Mesenchymal stem cell (in vitro differentiated cells and primary cell): ENCODE measurements at places on chromosomes 16 and 17.

DNA sequence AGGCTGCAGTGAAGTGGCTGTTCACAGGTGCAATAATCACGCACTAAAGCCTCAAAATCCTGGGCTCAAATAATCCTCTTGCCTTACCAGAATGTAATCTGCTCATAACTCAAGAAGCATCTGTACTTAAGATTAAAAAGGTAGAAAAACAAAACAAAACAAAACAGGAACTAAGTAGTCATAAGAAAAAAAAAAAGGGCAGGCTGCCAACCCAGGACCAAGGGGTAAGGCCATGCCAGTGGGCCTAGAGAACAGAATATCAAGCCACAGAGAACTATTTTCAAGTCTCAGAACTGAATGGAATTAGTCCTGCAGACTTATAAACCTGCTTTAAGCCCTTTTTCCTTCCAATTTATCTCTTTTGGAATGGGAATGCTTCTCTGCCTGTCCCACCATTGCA is 64.8 kb upstream of the TBC1D3K start:
- no peak overlapping the region for H3K4me3 ChIP-seq
- peaks cover 11% of the 10 kb centered on the region for H3K27me3 ChIP-seq
- H3K27ac ChIP-seq: no peak overlapping the region
- no peaks in the 10 kb centered on the region for H3K36me3 ChIP-seq

- peaks cover 13% of the 10 kb centered on the region for H3K36me3 ChIP-seq
- no peaks in the 10 kb centered on the region for H3K4me1 ChIP-seq
- H3K4me3 ChIP-seq: no peak overlapping the region
- H3K27me3 ChIP-seq: no peaks in the 10 kb centered on the region
- H3K27ac ChIP-seq: no peak overlapping the region
- DNase-seq: no peak
Measured at GRCh38 chr17:4827399-4827798, 5.7 kb upstream of the MINK1 start.

DNA sequence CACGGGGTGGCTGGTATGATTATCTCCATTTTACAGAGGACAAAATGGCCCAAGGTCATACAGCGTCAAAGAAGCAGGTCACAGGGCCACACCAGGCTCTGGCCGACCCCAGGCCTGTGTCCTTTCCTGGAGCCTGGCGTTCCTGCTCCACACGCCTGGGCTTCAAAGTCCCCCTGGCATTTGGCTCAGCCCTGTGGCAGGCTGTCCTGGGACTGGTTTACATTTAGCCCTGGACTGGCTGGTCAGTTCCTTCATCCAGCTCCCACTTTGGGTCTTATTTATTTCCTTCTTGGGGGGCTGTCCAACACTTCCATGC is 15.3 kb downstream of the TBX2 start:
- no peak overlapping the region for H3K4me3 ChIP-seq
- no peaks in the 10 kb centered on the region for H3K36me3 ChIP-seq
- H3K27ac ChIP-seq: no peak overlapping the region
- peaks cover 2% of the 10 kb centered on the region for H3K27me3 ChIP-seq
- no peak for DNase-seq

GRCh38 chr17:78344666-78345065 is 15.2 kb downstream of the SOCS3 start:
- H3K27me3 ChIP-seq: no peaks in the 10 kb centered on the region
- H3K4me3 ChIP-seq: no peak overlapping the region
- DNase-seq: no peak
- H3K27ac ChIP-seq: no peak overlapping the region
